ENCODE measurements at places on chromosomes 12 and 14.

- DNase-seq, result no peak
Measured at GRCh38 chr12:30816742-30817465, 62.2 kb upstream of the CAPRIN2 start.

- no peak for DNase-seq
Measured at GRCh38 chr14:76780875-76781647, 19.8 kb downstream of the VASH1 start.

- no peak for DNase-seq
Measured at GRCh38 chr14:65495196-65495595, 82.7 kb downstream of the FUT8 start.

- DNase-seq, result peak; percentile 32
Measured at GRCh38 chr12:9634177-9634803, 26.6 kb upstream of the KLRB1 start.

- peak; percentile 79 for DNase-seq
Measured at GRCh38 chr12:121812320-121812871, 8.6 kb downstream of the SETD1B start.

DNA sequence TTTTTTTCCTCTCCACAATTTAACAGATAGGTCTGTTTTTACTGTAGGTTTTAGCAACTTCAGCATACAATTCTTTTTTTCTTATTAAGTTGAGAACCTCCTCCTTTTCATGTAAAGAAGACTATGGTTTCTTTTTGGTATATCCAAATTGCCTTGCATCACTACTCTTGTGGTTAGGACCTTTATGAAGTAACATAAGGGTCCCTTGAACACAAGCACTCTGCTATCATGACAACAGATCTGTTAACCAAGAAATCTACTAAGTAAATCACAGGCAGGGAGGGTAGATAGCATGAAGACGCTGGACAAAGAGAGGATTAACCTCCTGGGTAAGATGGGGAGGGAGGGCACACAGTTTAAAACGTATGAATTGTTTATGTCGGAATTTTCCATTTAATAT, 380.6 kb downstream of the CCDC91 start:
- DNase-seq, result no peak

GRCh38 chr14:71764701-71765382, 167.4 kb upstream of the RGS6 start:
- no peak for DNase-seq

- no peak for DNase-seq
Measured at GRCh38 chr14:26741711-26742212, 143.9 kb upstream of the NOVA1 start.

DNA sequence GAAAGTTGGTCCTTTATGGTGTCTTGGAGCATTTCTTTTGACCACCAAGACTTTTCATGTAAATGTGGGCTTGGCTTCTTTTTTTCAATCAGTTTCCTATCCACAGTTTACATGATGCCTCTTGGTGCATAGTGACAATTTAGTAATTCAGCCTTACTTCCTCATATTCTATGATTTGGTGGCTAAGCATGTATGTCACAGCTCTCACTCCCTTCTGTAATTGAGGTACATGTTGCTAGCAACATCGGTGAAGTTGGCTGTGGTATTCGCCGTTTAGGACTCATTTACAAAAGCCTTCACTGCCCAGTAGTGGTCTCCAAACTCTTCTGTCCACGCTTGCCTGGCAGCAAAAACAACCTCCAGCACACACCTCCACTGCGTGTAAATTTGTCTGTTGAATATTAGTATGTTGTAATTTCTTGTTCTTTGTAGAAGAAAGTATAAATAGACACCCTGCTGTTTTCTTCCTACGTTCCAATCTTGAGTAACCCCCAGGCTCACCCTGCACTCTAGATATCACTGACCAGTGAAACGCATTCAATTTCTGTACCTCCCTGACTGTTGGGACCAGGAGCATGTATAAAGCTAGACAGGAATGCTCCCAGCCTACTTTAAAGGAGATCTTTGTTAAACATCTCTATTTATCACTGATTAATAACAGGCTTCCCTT, 90.4 kb downstream of the PPP2R5C start:
- DNase-seq, result no peak

- DNase-seq, result no peak
Measured at GRCh38 chr12:51209259-51209658, 8.6 kb downstream of the POU6F1 start.
